ENCODE measurements at places on chromosomes 5 and 9. TPM values are rescaled to one million over a fixed set of nuclear protein-coding genes. Genes with fewer than 3 reads are reported as not detected.

- DNase-seq: no peak
Observed at GRCh38 chr9:120521101-120521500, 58.9 kb downstream of the CDK5RAP2 start.

The IFNK gene
- total RNA-seq: not detected

GRCh38 chr5:54889826-54890225, 95.6 kb downstream of the ESM1 start:
- DNase-seq: no peak

The CDH9 gene
- not detected for total RNA-seq

- no peak for DNase-seq
Observed at GRCh38 chr9:124218987-124219461, 38.7 kb upstream of the NEK6 start.

- no peak for DNase-seq
Observed at GRCh38 chr5:164353155-164353554, 847.7 kb downstream of the MAT2B start.

- no peak for DNase-seq
Observed at GRCh38 chr9:131848570-131849160, 108.8 kb upstream of the RAPGEF1 start.

The RNF180 gene
- not detected for total RNA-seq

DNA sequence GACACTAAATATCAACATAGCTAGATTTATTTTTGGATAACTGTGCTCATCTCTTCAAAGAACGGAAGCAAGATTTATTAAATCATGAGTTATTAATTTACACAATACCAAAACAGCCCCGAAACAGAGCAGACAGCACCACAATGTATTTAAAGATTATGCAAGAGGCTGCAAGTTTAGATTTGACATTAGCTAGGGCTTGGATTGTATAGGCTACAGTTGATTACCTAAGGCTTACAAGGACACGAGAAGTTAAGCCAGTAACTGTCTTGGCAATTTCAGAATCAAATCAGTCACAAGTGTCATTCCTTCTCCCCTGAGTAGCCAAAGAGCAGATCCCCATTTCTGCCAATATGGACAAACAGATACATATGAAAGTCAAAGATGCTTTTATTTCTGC, 152.6 kb downstream of the MED27 start:
- DNase-seq: no peak

DNA sequence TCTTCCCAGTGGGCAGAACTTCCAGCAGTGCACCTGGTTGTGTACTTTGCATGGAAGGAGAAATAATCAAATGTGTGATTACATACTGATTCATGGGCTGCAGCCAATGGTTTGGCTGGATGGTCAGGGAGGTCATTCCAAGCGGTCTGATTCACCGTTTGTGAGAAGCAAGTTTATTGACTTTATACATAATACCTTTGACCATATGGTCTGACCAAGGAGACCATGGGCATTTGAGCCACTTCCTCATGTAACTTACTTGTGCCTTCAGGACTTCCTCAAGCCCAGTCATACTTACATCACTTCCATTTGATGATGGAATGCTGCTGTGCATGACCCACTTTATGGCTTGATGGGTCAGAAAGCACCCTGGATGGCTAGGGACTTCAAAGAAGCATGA, 41.1 kb downstream of the DAP start:
- DNase-seq: no peak

The ST8SIA4 gene
- total RNA-seq: 65.2 TPM

The ASPN gene
- not detected for total RNA-seq

The PRXL2C gene
- total RNA-seq: 8.1 TPM

DNA sequence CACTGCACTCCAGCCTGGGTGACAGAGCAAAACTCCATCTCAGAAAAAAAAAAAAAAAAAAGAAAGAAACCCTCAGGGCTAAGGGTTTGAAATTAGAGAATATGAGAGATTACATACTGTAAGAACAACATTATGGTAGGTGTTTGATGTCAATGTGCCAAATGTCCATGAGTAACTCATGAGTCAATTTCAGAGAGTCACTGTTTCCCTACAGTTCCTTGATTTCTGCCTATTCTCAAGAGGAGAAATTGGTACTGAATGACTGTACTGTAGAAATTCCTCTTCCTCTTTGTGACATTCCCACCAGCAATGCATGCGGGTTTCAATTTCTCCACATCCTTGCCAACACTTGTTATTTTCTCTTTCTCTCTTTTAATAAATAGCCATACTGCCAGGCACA, 35.2 kb downstream of the MARVELD2 start:
- DNase-seq: no peak

The ZDHHC11 gene
- total RNA-seq: 17.2 TPM

DNA sequence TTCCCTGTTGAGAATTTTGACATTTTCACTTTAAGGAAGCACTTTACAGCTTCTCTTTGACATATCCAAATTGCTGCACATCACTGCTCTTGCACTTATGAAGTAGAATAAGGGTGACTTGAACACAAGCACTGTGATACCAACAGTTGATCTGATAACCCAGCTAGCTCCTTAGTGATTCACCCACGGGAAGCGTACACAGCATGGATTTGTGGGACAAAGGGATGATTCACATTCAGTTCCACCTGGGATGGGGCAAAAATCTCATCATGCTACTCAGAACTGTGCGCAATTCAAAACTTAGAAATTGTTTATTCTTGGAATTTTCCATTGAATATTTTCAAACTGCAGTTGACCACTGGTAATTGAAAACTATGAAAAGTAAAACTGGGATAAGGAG, 1565.5 kb upstream of the CDH9 start:
- DNase-seq: no peak

The PCDHB15 gene
- total RNA-seq: not detected

DNA sequence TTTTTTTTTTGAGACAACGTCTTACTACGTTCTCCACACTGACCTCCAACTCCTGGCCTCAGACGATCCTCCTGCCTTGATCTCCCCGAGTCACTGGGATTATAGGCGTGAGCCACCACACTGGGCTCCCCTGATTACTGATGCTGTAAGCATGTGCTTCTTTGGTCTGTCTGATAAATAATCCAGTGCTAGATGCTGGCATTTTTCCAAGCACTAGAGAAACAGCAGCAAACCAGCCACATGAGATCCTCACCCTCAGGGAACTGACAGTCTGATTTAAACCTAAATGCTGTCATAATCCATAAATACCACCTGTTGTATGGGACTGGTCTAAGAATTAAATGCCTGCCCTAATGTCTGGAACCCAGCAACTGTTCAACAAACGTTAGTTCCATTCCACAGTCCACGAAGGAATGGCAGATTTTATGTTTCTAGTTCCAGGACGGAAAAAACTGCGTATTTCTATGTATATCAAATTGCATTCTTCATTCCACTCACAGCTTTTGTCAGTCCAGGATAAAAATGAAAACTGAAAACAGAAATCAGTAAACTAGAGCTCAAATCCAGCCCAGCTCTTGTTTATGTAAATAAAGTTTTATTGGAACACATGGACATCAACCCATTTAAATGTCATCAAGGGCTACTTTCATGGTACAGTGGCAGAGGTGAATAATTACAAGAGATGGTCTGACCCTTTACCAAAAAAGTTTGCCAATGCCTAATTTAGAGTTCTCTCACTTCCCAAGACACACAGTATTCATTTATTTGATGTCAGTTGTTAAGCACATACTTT, 20.1 kb downstream of the SLC35D2 start:
- DNase-seq: no peak

GRCh38 chr5:9499498-9499876, 46.4 kb downstream of the SEMA5A start:
- DNase-seq: no peak

The CD74 gene
- total RNA-seq: 444 TPM

DNA sequence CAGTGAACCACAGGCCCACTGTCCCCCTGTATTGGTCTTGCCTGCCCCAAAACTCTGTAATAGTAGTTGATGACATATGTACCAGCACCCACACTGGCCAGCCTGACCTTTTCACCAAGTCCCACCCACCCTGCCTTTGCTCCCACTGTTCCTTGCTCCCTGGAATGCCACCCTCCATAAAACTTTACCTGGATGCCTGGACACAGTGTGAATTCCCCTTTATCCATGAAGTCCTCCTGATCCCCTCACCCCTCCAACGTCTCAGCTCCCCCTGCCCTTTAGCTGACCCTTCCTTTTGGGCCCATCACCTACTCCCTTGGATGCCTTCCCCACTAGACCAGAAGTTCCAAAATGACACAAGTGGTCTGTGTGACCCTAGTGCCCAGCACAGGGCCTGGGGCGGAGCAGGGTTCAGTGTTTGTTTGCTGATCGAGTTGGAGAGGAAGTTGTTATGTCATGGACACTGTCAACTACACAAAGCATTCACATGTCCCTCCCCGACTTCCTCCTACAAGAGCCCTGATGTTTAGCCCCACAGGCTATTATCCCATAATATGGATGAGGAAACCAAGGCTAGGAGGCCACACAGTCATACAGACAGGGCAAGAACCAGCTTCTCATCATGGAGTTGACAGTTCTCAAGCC, 16.1 kb downstream of the AMBP start:
- no peak for DNase-seq

GRCh38 chr9:115733318-115734110, 420.1 kb upstream of the PAPPA start:
- no peak for DNase-seq

DNA sequence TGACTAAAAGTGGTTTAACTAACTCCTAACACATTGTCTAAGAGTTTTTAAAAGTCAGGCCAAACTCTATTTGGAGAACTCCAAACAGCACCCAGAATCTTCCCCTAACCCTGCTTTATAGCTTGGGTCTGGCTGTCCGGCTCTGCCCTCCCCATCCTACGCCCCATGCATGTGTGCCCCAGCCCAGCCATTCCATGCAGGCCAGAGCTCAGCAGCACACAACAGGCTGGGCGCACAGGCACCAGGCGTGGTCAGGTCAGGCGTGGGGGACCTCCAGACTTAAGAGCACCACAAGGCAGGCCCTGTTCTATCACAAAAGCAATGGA, 31.1 kb downstream of the SHB start:
- no peak for DNase-seq

The IFNA13 gene
- not detected for total RNA-seq

GRCh38 chr5:17305964-17306725, 88.7 kb downstream of the BASP1 start:
- DNase-seq: no peak

DNA sequence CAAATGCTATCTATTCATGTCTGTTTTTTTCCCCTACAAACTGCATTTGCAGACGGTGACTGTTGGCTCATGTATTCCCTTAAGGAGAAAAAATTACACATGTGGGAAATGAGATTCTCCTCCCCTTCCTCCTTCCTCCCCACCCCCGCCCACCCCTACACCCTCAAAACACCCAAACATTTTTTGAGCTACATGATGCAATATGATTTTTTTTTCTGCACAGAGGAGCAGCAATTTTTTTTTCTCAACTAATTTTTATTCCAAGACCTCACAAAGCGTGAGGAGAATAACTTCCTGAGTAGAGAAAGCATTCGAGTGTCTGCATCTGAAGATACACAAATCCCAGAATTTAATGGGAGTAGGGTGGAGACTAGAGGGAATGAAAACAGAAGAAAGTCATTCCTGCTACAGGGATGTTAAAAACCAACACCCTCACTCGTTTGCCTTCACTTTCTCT, 118.1 kb downstream of the PRDM6 start:
- DNase-seq: no peak

The SPOCK1 gene
- not detected for total RNA-seq

- no peak for DNase-seq
Observed at GRCh38 chr5:77669677-77670076, 31.2 kb upstream of the OTP start.

GRCh38 chr5:180860273-180860886, 696 bp downstream of the ZFP62 start:
- DNase-seq: peak; percentile 47

The FBP2 gene
- not detected for total RNA-seq

- DNase-seq: no peak
Observed at GRCh38 chr9:135797507-135798262, 95.7 kb downstream of the KCNT1 start.

DNA sequence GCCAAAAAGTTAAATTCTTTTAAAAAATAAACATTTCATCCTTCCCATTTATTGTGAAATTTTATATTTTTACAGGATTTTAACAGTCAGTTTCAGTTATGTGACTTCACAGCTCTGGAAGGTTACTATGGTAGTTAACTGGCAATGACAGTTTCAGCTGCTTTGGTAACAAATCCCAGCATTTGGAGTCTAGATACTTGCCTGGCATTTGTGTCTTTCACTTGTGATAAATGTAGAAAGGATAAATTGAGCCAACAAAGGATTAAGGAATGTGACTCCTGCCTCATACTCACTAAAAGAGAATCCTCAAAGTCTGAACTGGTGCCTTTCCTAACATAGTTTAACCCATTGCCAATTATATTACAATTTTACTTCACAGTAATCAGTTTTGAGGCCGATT, 315.5 kb downstream of the FER start:
- DNase-seq: no peak

DNA sequence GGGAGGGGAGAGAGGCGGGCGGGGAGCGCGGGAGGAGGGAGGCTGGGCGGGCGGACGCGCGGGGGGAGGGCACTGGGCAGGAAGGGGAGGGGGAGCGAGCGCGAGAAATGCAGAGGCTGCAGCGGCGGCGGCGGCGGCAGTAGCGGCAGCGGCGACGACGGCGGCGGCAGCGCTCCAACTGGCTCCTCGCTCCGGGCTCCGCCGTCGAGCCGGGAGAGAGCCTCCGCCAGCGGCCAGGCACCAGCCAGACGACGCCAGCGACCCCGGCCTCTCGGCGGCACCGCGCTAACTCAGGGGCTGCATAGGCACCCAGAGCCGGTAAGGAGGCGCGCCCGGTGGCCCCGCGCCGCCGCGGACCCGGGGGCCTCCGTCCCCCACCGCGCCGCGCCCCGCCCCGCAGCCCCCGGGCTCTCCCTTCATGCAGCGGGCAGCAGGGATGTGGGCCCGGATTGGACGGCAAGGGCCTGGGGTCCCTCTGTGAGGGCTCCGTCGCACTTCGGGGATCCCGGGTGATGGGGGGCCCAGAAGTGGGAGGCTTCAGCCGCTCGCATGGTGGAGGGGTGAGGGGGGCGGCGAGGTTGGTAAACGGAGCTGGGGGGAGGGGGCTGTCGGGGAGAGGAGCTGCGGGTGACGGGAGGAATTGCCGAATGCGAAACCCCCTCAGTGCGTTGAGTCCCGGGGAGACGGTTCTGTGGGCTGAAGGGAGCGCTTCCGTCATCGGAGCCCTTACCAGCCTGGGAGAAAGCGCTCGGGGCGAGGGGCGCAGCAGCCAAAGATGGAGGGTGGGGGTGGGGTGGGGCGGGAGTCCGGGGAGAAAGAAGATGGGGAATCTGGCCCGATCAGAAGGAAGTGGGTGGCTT, at the start of gene BASP1:
Gene BASP1, plus strand, starts transcription at position 139 of the 860 bp plus-strand sequence. CDS start 57,586 bp downstream, outside the sequence.
- no peak for DNase-seq

DNA sequence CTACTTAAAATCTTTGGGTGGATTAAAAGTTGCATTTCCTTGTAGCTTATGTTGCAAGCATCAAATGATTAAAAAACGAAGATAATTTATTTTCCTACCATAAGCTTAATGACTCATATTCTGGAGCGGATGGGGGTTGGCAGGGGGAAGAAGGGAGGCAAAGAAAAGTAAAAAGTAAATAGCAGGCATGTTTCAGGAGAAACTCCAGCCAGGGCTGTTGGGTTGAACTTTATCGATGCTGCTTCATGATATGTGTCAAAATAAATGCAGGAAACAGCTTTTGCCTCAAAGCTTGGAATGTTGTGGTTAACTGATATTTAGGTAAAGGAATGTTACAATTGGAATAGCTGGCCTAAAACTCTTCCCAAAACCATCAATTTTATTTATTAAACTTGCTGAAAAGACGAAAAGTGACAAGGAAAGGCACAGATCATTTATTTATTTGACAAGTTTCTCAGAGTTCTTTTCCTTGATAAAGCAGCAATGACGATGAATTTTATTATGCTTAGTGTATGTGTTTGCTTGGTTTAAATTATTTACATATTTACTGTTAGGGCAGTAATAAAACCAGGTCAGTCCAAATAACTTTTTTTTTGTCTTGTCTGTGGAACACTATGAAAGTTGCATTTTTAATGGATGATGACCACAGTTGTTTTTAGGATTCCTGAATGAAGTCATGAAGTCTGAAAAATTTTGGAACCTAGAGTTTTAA, 177.9 kb downstream of the PCSK1 start:
- DNase-seq: no peak

All from activated T-helper 1 cell treated with anti-CD3 and anti-CD28 coated beads, Interleukin-12 subunit alpha, Interleukin-12 subunit beta, Interleukin-2, Interleukin-4 antibody, amounts not matched to agents 30 ng/mL and 10 ng/mL and 1 ng/mL, durations not matched to agents 14 hours and 24 hours and 36 hours (primary cell).